ENCODE measurements at places on chromosomes 7 and 10.

DNA sequence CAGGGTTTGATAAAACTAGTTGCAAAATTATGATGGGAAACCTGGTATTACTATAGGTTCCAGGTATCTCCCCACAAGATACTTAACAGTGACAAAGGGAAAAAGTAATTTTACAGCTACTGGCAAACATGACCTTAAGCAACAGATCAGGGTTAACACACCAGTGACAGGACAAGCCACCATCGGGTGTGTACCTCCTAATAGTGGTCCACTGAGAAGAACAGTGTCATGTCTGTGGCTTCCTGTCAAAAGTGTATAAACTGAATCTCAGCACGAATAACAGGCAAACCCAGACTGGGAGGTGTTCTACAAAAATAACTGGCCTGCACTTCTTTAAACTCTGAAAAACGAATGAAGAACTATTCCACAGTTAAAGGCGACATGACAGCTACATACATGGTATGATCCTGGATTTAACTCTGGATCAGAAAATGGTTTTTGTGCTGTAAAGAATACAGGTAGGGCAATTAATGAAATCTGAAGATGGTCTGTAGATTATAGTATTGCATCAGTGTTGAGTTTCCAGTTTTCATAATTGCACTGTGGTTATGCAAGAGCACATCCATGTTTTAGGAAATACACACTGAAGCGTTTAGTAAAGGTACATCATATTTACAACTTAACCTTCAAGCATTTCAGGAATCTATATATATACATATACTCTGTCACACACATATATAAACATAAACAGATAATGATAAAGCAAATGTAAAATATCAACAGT is 32.0 kb upstream of the ARMS2 start:
- no peak for DNase-seq

DNA sequence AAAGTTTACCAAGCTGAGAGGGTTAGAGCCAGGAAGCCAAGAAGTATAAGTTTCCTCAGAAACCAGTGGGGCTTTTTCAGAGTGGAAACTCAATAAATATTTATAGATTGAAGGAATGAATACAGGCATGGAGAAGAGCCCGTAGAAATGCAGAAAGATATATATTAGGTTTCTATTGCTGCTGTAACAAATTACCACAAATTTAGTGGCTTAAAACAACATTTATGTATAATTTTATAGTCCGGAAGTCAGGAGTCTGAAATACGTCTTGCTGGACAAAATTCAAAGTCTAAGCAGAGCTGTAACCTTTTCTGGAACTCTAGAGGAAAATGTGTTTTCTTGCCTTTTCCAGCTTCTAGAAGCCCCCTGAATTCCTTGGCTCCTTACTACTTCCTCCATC is 107.3 kb upstream of the SEMA3D start:
- DNase-seq = no peak

DNA sequence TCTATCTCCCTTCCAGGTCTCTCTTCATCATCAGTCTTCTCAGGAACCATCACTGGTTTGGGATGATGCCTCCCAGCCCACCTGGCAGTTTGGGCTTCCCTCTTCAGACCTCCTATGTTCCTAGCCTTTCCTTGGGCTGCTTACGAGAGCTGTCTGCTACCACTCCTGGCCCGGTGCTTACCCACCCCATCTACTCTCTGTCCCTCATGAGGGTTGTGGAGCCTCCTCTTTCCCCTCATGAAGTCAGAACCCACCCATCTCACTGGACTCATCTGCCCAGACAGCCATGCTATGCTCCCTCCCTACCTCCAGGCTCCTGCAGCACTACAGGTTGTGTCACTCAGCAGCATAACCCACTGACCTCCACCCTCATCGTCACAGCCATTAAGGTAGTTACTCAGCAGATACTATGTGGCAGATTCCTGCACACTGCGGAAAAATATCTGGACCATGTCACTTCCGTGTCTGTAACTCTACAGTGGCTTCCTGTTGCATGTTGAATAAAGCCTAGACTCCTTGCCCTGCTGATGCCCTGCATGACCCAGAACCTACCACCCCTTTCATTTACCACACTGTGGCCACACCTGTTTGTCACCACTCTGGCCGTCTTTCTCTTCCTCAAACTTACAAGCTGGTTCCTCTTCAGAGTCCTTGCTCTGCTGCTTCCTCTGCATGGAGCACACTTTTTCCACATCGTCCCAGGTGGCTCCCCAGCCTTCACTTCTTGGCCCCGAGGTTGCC is 2.0 kb downstream of the DBNL start:
- DNase-seq = no peak

GRCh38 chr10:132764108-132764507 is 21.8 kb downstream of the NKX6-2 start:
- DNase-seq = no peak

DNA sequence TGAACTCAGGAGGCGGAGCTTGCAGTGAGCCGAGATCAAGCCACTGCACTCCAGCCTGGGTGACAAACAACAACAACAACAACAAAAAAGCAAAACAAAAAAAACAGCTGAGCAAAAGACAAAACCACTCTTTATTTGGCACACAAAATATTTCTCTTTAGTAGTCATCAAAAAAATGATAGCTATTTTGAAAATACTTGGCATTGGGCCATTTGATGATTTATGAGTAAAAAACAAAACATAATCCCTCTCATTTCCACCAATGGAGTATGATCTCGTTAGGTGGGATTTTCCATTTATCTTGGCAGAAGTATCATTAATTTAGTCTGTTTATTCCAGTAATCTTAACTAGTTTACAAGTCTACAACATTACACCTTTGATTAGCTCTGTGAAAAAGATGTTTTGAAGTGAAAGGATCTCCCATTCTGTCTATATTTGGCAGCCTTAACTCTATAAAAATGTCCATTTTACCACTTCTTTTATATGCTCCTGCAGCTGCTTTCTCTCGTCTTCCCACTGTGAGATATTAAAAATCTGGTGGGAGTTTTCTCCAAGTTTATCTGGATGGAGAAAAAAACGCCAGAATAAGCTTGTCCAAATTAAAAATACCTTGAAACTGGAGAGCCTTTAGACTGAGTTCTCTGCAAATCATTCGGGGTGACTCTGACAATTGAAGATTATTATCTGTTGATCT is 58.8 kb upstream of the AGMO start:
- DNase-seq = no peak

- no peak for DNase-seq
These were observed 365.3 kb upstream of the IGFBP3 start for GRCh38 chr7:46286356-46286755.

- DNase-seq = no peak
These were observed 29.4 kb downstream of the CDK14 start for GRCh38 chr7:90625562-90625961.

- DNase-seq = no peak
These were observed 43.4 kb upstream of the PDLIM1 start for GRCh38 chr10:95333997-95334804.

DNA sequence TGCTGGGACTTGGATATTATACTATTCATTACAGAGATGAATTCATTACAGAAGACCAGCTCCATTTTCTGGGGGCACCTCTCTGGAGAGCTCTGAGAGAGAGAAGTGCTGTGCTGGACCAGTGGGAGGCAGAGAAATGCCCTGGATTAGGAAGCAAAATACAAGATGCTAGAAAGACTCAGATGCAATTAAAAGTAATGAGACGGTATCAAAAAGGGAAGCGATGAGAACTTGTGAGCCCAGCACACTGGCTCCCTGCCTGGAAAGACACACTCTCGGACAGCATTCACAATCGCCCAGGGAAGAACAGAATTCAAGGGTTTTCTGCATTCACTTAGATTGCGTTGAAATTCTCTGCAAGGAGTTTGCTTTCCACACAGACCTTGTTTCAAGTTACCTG is 3.5 kb upstream of the FRAT2 start:
- no peak for DNase-seq

GRCh38 chr10:97849103-97849686 is 448 bp upstream of the GOLGA7B start:
- no peak for DNase-seq

DNA sequence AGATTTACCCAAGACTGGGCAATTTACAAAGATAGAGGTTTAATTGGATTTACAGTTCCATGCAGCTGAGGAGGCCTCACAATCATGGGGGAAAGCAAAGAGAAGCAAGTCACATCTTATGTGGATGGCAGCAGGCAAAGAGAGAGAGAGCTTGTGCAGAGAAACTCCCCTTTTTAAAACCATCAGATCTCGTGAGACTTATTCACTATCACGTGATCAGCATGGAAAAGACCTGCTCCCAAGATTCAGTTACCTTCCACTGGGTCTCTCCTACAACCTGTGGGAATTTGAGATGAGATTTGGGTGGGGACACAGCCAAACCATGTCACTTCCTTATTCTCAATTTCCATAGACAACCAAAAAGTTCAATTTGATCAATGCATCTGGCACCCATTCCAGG is 24.9 kb upstream of the NOBOX start:
- DNase-seq = no peak

- no peak for DNase-seq
These were observed 77.1 kb downstream of the ARHGAP22 start for GRCh38 chr10:48527756-48528155.

DNA sequence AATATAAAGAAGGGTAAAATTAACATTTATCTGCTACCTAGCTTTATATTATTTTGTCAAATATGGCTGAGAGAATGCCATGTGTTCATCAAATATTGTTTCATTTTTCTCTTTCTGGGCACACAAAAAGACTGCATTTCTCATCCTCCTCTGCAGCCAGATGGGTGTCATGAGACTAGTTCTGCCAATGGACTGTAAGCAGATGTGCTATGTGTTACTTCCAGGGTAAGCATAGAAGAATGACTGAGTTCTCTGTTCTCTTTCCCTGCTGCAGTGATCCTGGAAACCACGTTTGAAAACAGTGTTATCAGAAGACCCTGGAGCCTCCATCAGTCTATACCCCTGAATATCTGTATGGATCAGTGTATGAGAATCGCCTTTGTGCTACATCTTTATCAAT is 24.1 kb upstream of the SLK start:
- no peak for DNase-seq

DNA sequence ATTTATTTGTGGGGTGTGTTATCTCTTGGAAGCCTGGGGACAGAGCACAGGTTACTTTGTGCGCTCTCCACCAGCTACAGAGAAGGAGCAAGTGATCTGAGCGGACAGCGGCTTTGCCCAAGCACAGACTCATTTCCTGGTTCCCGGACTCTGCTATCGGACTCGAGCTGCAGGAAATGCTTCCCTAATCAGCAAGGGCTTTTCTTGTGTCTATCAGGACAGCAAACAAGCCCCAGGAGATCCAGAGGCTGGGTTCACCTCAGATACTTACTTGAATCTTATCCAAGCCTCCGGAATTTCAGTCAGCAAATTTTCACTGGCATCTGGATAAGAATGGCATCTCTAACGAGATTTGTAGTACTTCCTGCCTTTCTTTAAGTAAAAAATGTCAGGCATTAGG is 27.8 kb downstream of the MRC1 start:
- peak; percentile 3 for DNase-seq

DNA sequence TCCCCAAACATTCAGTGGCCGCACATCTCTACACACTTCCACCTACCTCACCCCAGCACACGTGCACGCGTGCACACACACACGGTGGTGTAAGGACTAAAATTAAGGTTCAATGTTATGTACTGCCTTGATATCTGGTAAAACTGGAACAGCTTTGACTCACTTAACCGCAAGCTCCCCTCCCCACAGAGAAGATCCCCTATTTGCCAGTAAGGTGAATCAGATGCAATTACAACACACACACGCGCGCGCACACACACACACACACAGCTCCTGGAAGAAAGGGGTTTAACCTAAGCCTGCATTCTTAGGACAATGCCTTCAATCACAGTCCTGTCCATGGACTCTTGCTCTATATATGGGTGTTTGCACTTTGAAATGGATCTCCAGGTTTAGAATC is 25.5 kb upstream of the VPS41 start:
- no peak for DNase-seq

DNA sequence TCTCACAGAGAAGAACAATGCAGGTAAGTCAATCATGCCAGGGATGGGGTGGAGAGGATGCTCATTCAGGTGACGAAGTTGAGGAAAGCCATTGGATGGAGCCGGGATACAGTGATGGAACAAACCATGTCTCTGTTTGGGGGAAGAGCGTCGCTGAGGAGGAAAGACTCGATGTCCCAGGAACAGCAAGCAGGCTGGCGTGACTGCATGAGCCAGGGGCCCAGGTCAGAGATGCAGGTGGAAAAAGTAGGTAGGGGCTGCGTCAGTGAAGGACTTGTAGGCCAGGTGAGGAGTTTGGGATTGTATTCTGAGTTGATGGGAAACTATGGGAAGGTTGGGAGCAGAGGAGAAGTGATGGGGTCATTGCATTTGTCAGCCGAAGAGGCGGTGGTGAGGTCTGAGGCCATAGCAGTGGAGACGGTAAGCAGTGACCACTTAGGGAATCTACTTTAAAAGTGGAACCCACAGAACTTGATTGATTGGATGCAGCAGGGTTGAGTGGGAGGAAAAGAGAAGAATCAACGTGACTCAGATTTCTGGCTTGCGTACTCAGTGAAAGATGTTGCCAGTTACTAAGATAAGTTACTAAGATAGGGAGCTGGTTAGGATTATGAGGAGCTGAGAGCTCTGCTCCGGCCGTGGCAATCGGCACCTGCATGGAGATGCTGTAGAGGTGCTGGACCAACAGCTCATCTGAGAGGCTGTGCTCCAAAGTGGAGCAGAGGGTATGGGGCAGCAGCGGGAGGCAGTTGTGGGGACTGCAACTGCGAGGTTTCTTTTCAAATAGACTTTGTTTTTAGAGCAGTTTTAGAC is 12.5 kb upstream of the IL2RA start:
- DNase-seq = no peak

DNA sequence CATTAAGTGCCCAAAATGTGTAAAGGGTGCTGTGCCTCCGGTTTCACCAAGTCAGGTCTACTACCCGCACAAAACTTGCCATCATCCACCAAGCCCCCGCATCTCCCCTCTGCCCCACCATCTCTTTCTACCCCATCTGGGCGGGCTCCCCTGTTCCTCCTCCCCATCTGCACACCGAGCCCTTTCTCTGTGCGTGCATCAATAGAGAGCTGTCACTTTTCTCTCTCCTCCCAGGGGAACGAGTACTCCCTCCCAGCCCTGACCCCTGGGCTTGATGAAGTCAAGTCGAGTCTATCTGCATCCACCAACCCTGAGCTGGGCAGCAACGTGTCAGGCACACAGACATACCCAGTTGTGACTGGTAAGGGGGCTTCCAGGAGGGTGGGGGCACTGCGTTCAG is 63.5 kb downstream of the PAX2 start:
- no peak for DNase-seq

DNA sequence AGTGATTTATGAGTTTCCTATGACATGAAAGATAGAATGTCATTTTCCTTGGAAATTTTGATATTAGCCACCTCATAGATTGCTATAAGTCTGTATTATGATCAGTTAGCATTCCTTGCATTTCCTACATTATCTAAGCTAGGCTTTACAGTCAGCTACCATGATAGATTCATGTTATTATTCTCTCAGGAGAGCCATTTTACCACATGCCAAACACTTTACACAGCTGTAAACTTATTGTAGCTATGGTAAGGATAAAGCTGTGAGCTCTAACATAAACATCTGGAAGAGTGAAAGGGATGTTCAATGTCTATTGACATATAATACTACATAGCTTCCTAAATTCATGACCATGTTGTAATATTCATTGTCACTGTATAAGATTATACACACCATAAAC is 608.0 kb downstream of the PHTF2 start:
- DNase-seq = no peak

- DNase-seq = no peak
These were observed 1.3 kb downstream of the SAP25 start for GRCh38 chr7:100572281-100572948.

GRCh38 chr10:101301111-101301731 is 52.7 kb upstream of the BTRC start:
- no peak for DNase-seq
